Activated CD4-positive, alpha-beta memory T cell treated with anti-CD3 and anti-CD28 coated beads, Interleukin-2, amount 10 ng/mL, durations not matched to agents 7 days and 5 days (primary cell): ENCODE measurements at places on chromosomes 1 and 21. TPM values are rescaled to one million over a fixed set of nuclear protein-coding genes. Genes with fewer than 3 reads are reported as not detected.

The PCSK9 gene
- 0.05 TPM for total RNA-seq

The HES3 gene
- total RNA-seq, result not detected

The ARMH1 gene
- total RNA-seq, result 20.8 TPM

The TESK2 gene
- 3.7 TPM for total RNA-seq

The RNF186 gene
- not detected for total RNA-seq

The CYP2J2 gene
- 2.8 TPM for total RNA-seq

The PLA2G5 gene
- total RNA-seq, result not detected

GRCh38 chr1:93651695-93652094 lies 29.9 kb downstream of the BCAR3 start:
- H3K27ac ChIP-seq, result no peak overlapping the region
- no peaks in the 10 kb centered on the region for H3K4me1 ChIP-seq
- no peaks in the 10 kb centered on the region for H3K36me3 ChIP-seq
- peaks cover 9% of the 10 kb centered on the region for H3K27me3 ChIP-seq
- no peak for DNase-seq
- H3K4me3 ChIP-seq, result no peak overlapping the region

DNA sequence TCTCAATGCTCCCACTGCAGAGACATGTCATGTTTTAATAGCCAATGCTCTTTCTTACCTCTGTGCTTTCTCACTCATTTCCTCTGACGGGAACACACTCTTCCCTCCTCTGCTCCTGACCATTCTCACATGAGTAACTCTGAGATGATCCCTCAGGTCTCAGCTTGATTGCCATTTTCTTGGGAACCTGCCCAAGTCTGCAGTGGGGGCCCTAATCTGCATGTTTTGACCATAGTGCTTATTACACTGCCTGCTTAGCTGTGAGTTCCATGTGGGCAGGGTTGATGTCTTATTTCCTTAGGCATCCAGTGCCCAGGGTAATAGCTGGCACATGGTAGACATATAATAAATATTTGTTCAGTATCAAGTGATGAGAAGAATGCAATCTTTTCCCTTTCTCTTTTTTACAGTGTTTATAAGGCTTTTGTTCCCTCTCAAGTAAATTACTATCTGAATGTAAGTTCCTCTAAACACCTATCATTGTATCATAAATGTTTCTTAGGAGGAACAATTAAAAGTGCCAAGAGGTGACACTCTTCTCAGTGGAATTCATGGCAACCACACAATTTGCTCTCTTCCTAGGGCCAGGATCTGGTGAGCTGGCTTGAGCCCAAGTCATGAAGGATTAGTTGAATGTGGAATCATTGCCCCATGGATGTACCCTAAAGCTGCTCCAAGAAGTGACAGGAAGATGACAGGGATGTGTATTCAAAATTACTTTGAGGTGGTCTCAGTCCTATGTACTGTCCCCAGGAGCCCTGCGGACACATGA lies 485.4 kb upstream of the USP24 start:
- no peak overlapping the region for H3K27ac ChIP-seq
- H3K4me3 ChIP-seq, result no peak overlapping the region
- no peak for DNase-seq
- no peaks in the 10 kb centered on the region for H3K4me1 ChIP-seq

GRCh38 chr1:109980324-109981003 lies 4.1 kb upstream of the AHCYL1 start:
- no peaks in the 10 kb centered on the region for H3K36me3 ChIP-seq
- peaks cover 9% of the 10 kb centered on the region for H3K27me3 ChIP-seq
- peak; percentile 39 for DNase-seq
- H3K4me3 ChIP-seq, result no peak overlapping the region

DNA sequence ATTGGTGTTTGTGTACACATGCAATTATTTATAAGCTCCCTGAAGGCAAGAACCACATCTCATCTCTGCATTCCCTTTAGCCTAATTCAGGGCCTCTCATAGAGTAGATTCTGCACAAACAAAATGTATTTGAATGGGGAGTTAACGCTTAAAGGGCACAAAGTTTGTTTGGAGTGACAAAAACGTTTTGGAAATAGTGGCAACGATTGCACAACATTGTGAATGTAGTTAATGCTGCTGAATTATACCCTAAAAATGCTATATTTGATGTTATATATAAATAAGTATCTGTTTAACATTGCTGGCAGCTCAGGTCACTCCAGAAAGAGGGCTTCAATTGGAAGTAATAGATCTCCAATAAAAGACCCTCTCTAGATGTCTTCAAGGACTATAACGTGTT lies 42.8 kb downstream of the TRIT1 start:
- no peak overlapping the region for H3K4me3 ChIP-seq
- no peak for DNase-seq

DNA sequence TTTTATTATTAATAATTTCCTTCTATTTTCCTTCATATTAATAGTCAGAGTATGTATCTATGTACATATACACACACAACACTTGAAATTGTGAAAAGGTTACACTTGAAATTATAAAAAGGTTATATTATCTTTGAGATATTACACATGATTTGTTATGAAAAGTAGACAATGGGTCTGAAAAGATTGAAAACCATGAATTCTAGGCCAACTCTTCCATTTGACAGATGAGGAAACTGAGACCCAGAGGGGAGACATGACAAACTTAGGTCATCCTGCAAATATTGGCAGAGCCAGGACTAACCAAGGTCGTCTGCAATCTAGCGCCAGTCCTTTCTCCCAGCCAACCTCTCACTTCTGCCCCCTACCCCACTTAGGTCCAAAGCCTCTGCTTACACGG lies 33.2 kb downstream of the TRIM62 start:
- H3K36me3 ChIP-seq, result peaks cover 3% of the 10 kb centered on the region
- no peak for DNase-seq
- H3K4me1 ChIP-seq, result no peaks in the 10 kb centered on the region
- no peak overlapping the region for H3K4me3 ChIP-seq
- H3K27ac ChIP-seq, result no peak overlapping the region
- no peaks in the 10 kb centered on the region for H3K27me3 ChIP-seq

- DNase-seq, result no peak
- H3K4me1 ChIP-seq, result peaks cover 4% of the 10 kb centered on the region
- no peak overlapping the region for H3K27ac ChIP-seq
- peaks cover 46% of the 10 kb centered on the region for H3K27me3 ChIP-seq
These were observed 54.2 kb downstream of the GLIS1 start for GRCh38 chr1:53684741-53685140.

DNA sequence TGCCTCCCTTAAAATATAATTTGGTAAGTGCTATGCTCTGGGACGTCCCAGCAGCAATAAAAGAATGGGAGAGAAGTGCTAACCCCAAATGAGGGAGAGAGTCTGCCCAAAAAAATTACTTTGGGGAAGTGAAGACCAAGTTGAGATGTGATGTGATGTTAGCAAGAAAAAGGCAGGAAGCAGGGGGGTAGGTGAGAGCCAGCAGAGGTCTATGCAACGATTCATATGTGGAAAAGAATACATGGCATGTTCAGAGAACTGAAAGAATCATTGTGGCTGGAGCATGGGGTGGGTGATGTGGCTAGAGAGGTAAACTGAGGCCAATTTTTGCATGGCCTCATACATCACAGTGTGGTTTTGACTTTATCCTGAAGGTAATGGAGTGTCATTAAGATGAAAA lies 5.6 kb upstream of the CTPS1 start:
- no peak overlapping the region for H3K27ac ChIP-seq
- H3K4me1 ChIP-seq, result peaks cover 9% of the 10 kb centered on the region
- no peaks in the 10 kb centered on the region for H3K36me3 ChIP-seq
- no peak overlapping the region for H3K4me3 ChIP-seq

- no peak overlapping the region for H3K4me3 ChIP-seq
- no peak for DNase-seq
- no peaks in the 10 kb centered on the region for H3K4me1 ChIP-seq
- H3K27me3 ChIP-seq, result no peaks in the 10 kb centered on the region
- H3K27ac ChIP-seq, result no peak overlapping the region
These were observed 276.9 kb upstream of the ZRANB2 start for GRCh38 chr1:71357708-71358107.

DNA sequence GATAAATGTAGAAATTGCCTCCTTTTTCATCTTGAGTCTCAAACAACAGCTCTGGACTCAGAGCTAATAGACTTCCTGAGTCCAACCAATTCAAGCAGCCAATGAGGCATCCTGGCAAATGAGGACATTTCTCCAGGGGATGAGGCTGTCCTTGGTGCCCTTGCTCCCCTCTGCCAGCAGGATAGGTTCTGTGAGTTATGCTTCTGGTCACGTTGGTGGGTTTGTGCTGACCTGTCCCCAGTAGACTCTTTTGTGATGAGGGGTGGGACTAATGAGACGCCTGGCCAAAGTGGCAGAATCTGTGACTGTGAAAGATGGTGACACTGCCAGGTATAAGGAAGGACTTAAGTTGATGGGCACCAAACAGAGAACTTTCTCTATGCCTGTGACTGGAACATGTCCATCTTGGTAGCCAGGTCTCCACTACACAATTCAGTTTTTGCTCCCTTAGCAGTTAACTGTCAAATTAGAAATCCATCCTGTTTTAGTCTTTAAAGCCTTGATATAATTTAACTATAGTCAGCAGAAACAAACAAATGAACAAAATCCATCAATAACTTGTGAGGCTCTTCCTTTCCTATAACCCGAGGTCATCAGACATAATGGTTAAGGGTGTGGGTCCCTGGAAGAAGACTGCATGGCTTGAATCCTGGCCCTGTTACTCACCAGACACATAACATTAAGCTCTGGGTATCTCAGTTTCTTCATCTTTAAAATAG lies 35.7 kb upstream of the THEM4 start:
- H3K27me3 ChIP-seq, result no peaks in the 10 kb centered on the region

DNA sequence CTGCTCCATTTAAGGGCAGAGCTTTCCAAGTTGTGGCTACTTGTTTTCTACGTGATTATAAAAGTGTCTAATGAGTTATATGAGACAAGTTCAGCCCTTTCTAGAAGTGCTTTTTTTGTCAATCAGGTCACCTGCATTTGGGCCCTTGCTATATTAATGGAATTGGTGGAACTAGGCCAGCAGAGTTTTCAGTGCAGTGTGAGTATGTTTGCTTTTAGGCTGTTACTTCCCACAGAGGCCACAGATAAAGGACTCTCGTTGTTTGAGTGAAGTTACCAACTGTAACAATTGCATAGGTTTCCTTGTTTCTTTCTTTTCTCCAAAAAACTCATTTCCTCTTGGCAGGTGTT lies 10.9 kb downstream of the SMAP2 start:
- H3K27ac ChIP-seq, result peak overlapping the region; percentile 99
- peaks cover 52% of the 10 kb centered on the region for H3K36me3 ChIP-seq
- H3K4me1 ChIP-seq, result peaks cover 90% of the 10 kb centered on the region
- H3K27me3 ChIP-seq, result no peaks in the 10 kb centered on the region
- no peak for DNase-seq

GRCh38 chr1:109478806-109479205 lies 4.9 kb upstream of the ATXN7L2 start:
- peaks cover 22% of the 10 kb centered on the region for H3K4me1 ChIP-seq
- peak; percentile 60 for DNase-seq
- H3K36me3 ChIP-seq, result no peaks in the 10 kb centered on the region
- H3K27ac ChIP-seq, result no peak overlapping the region
- peaks cover 37% of the 10 kb centered on the region for H3K27me3 ChIP-seq
- H3K4me3 ChIP-seq, result no peak overlapping the region

- peak overlapping the region; percentile 79 for H3K4me3 ChIP-seq
- H3K27ac ChIP-seq, result peak overlapping the region; percentile 70
- DNase-seq, result peak; percentile 67
These were observed 35.0 kb upstream of the JAK1 start for GRCh38 chr1:65001231-65001792.

GRCh38 chr1:151593730-151594129 lies 18.1 kb upstream of the SNX27 start:
- H3K4me1 ChIP-seq, result peaks cover 9% of the 10 kb centered on the region
- no peaks in the 10 kb centered on the region for H3K36me3 ChIP-seq
- peak overlapping the region; percentile 16 for H3K27ac ChIP-seq
- no peak overlapping the region for H3K4me3 ChIP-seq
- DNase-seq, result no peak

DNA sequence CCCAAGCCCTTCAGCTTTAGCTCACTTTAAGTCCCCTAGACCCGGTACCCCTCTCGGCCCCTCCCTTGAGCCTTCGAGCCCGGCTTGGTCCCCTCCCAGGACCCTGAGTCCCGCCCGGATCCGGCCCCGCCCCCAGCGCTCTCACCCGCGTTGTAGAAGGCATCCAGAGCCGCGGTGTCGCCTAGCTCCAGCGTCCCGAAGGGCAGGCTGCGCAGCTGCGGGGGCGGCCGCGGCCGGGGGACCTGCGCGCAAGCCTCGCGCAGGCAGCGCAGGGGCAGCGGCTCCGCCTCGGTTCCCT lies 699 bp downstream of the MAP3K6 start:
- no peaks in the 10 kb centered on the region for H3K27me3 ChIP-seq
- peaks cover 39% of the 10 kb centered on the region for H3K4me1 ChIP-seq
- no peaks in the 10 kb centered on the region for H3K36me3 ChIP-seq
- H3K27ac ChIP-seq, result peak overlapping the region; percentile 83

- no peak overlapping the region for H3K27ac ChIP-seq
- no peaks in the 10 kb centered on the region for H3K36me3 ChIP-seq
- no peak for DNase-seq
- H3K4me1 ChIP-seq, result no peaks in the 10 kb centered on the region
- no peak overlapping the region for H3K4me3 ChIP-seq
These were observed 37.8 kb downstream of the FMO3 start for GRCh38 chr1:171128463-171128862.

DNA sequence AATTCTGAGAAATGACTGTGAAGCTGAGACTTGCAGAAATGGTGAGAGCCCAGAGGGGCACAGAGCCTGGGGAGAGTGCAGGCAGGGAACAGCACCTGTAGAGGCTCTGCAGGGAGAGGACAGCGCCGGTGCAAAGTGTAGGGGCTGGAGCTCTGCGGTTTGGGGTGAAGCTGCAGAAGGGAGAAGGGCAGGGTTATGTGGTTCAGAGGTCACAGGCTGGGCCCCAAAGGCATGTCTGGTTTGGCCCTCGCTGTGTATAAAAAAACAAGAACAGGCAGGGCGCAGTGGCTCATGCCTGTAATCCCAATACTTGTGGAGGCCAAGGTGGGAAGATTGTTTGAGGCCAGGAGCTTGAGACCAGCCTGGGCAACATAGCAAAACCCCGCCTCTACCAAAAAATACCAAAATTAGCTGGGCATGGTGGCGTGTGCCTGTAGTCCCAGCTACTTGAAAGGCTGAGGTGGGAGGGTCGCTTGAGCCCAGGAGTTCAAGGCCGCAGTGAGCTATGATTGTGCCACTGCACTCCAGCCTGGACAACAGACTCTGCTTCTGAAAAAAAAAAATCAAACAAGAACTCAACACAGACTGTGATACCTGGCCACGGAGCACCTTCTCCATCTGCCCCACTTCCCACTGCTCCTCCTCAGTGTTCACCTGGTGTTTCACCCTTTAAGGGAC lies 29.1 kb downstream of the SERINC2 start:
- H3K27ac ChIP-seq, result no peak overlapping the region
- no peaks in the 10 kb centered on the region for H3K4me1 ChIP-seq
- H3K4me3 ChIP-seq, result no peak overlapping the region
- DNase-seq, result no peak
- H3K36me3 ChIP-seq, result no peaks in the 10 kb centered on the region
